ENCODE measurements at places on chromosomes 7 and 10. TPM values are rescaled to one million over a fixed set of nuclear protein-coding genes. Genes with fewer than 3 reads are reported as not detected.

DNA sequence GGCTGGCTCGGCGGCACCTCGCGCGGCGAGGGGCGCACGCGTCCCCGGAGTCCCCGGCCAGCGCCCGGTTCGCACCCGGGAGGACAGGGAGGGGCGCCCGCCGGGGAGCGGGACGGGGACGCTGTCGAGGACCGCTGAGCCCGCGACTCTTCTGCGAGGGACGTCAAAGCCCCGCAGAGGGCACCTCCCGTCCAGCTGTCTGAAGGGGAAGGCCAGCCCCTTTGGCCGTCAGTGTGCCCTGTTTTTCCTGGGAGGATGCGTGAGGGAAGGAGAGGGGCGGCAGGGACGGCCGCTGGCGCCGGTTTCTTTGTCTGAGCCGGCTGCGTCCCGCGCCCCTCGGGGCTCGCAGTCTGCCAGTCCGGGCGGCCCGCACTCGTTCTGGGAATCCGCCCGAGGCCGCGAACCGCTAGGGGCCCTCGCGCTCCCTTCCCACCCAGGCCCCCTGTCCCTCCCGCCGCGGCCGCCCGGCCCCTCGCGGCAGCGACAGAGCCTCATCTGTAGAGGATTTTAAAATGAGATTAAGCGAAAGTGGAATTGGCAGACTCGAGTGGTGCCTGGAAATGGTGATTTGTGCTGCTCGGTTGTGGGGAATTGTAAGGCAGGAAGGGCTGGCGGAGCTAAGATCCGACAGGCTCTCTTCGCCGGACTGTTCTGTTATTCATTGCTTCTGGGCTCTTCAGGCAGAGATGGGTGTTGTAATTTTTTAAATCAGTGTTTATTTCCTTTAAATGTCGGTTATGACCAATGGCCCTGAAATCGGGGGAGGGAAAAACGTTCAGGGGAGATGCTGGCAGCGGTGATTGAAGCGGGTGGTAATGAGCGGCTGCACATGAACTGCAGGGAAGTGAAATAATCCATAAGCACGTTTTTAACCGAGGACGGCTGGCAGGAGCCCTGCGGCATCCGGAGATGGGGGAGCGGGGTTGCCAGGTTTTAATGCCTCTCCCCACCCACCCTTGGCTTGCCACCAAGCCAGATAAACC, 618 bp upstream of the RELN start:
- no peaks in the 10 kb centered on the region for H3K36me3 ChIP-seq
- no peak overlapping the region for H3K27ac ChIP-seq

DNA sequence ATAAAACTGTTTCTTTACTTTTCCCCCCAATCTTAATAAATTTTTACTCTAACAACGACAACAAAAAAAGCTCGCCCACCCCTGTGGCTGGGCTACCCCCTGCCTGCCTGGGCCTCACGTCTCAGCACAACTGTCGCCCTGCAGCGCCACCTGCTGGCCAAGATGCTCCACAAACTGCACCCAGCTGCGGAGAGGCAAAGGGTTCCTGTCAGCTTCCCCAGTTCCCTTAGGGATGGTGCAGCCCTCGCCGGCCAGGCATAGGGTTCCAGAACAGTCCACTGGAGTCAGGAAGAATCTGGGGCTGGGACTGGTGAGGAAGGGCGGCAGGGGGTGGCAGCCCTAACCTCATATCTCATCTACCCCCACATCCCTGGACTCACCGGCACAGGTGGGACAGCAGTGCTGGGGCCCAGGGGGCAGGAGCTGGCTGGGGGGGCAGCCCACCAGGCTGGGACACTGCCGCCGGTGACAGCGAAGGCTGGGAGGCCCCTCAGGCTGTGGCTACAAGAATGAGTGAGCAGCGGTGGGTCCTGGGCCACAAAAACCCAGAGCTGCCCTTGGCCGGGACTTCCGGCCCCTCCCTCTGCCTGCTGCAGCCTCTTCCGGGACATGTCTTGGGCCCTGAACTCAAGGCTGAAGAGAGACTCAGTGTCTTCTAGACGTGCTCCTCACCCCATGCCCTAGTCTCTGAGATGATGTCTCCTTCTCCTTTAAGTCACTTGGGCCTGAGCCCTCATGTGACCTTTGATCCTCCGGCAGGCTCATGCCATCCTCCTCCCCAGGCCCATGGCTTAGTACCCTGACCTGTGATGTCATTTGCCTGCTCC, 21.2 kb downstream of the ATP6V1F start:
- H3K4me3 ChIP-seq: no peak overlapping the region
- no peak overlapping the region for H3K27ac ChIP-seq
- DNase-seq: peak; percentile 75

DNA sequence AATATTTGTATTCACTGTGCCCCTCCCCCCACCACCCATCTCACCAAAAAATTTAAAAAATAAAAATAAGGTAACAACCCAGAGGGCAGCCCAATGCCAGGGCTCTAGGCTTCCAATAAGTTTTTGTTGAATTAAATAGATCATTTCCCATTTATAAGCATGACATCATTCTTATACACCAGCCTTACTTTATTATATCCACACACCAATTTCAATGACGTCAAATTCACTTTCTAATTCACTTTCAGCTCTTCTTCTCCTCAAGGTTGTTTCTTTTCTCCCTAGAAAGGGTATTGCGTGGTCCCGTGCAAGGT, 1.2 kb upstream of the DKK1 start:
- H3K4me3 ChIP-seq: no peak overlapping the region
- DNase-seq: no peak
- H3K4me1 ChIP-seq: peaks cover 19% of the 10 kb centered on the region
- H3K27ac ChIP-seq: no peak overlapping the region
- peaks cover 40% of the 10 kb centered on the region for H3K27me3 ChIP-seq

DNA sequence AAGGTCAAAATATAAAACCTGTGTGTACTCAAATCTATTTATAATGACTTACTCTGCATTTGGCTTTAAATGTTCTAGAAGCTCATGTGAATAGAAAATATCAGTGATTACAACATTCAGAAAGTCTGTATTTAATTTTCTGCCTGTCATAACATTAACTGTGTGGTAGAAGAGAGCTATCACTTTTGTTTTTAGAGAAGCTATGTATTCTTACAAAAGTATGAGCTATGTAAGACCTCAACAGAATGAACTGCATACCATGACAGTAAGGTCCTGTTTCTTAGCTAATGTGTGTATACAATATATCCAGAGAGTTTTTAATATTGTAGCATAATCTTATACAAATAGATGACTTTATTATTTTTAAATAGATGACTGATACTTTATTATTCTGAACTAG, 61.5 kb downstream of the PTN start:
- H3K36me3 ChIP-seq: no peaks in the 10 kb centered on the region
- H3K27me3 ChIP-seq: no peaks in the 10 kb centered on the region
- H3K4me3 ChIP-seq: no peak overlapping the region

- DNase-seq: peak; percentile 55
- no peak overlapping the region for H3K27ac ChIP-seq
Observed at GRCh38 chr10:575402-576129, 113.9 kb downstream of the DIP2C start.

ASAH2 gene
- total RNA-seq: 1.6 TPM

DNA sequence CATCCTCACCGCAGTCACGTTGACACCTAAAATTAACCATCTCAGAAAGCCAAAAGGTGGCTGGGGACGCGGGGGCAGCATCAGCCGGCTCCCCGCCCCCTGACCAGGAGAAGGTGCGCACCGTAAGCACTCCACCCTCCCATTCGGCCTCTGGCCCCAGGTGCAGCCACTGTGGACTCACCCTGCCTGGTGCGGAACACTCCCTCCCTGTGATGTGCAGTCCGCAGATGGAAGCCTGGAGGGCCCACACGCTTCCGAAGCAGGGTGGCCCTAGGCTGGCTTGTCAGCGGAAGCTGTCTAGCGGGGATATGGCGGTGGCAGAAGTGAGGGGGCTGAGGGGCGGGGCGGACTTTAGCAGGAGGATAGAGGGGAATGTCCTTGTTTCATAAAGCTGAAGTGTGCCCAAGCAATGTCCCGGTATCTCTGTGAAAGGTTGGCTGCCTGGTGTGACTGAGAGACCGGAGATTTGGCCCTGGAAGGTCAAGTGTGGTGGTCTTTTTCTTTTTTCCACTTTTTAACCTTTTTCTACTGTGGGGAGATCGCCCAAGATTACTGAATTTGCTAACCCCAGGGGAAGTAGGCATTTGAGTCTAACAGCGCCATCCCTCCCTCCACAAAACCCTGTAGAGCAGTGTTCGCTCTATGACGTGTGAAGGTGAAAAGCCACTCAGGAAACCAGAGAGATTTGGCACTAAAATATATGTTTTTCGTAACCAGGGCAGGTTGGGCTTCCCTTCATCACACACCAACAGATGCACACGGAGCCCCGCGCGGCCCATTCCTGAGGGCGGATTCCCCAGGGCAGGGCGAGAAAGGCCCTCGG, 74.7 kb downstream of the CXCL12 start:
- DNase-seq: no peak
- peaks cover 32% of the 10 kb centered on the region for H3K4me1 ChIP-seq
- no peaks in the 10 kb centered on the region for H3K36me3 ChIP-seq
- H3K27me3 ChIP-seq: peaks cover 5% of the 10 kb centered on the region

WDR86 gene
- 3.4 TPM for total RNA-seq

DNA sequence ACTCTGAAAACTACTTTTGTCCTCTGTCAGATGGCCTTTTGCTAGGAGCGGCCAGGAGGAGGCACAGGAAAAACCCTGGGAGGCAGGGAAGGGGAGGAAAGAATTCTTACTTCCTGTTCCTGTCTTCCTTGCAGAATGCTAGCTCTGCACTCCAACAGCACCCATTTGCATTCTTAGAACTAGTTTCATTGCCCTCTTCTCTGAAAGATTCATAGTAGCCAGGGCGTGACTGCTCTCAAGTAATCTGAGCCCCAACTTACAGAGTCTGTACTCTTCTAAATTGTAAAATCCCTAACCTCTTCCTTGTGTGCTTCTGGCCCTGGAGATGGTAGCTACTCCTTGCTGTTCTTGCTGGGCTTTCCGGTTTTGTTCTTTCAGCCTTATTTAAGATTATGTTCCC, 75.3 kb upstream of the STEAP1 start:
- no peaks in the 10 kb centered on the region for H3K4me1 ChIP-seq
- no peak for DNase-seq
- no peaks in the 10 kb centered on the region for H3K36me3 ChIP-seq
- no peak overlapping the region for H3K27ac ChIP-seq
- no peaks in the 10 kb centered on the region for H3K27me3 ChIP-seq

DNA sequence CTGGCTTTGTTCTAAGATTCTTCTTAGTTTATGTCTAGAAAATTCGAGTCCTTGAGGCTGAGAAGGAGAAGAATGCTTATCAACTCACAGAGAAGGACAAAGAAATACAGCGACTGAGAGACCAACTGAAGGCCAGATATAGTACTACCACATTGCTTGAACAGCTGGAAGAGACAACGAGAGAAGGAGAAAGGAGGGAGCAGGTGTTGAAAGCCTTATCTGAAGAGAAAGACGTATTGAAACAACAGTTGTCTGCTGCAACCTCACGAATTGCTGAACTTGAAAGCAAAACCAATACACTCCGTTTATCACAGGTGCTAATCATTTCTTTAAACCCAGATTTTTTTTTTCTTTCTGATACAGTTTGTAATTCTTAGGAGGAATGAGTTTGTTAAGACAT, 6.7 kb downstream of the CEP55 start:
- no peaks in the 10 kb centered on the region for H3K27me3 ChIP-seq
- no peak overlapping the region for H3K4me3 ChIP-seq
- peak overlapping the region; percentile 49 for H3K27ac ChIP-seq
- no peak for DNase-seq

DNA sequence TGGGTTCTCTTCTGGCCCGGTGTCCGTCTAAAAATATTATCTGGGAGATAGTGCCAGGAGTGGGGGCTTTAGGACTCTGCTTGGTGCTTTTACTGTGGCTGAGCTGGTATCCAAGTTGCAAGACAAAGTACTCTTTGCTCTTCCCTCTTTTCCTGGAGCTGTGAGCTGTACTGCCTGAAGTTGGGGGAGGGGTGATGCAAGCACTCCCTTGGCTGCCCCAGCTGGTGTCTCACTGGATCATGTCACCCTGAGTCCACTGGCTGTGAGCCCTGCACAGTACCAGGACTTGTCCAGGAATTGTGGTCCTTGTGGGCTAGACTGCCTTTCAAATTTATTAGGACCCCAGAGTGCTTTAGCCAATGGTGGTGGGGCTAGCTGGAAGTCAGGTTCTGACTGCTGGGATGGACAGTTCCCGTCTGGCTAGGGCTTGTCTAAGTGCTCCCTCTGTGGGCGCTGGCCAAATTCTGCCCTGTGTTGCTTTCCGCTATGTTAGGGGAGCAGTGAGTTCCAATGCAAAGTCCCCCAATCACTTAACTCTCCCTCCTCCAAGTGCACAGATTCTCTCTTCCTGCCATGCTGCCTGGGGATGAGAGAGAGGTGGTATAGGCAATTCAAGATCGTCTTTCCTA, 13.1 kb downstream of the CC2D2B start:
- no peak overlapping the region for H3K4me3 ChIP-seq
- H3K27ac ChIP-seq: no peak overlapping the region
- DNase-seq: no peak
- no peaks in the 10 kb centered on the region for H3K36me3 ChIP-seq

DNA sequence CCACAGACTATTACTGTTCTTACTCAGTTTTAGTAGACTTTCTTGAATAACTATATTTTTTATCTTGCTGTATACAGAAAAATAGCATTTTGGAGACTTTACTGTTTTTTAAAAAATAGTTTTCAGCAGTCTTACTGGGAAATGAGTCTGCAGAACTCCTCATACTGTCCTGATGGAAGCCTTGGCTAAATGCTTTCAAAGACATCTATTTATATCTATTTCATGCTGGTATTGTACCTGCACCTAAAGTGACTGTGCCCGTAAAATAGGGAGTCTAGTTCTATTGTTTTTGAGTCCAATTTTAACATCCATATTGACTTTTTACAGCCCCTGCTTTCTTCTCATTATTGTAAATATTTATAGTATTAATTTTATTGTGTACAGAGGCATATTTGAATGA, 288.6 kb upstream of the CDC14C start:
- DNase-seq: no peak
- no peak overlapping the region for H3K27ac ChIP-seq
- no peaks in the 10 kb centered on the region for H3K27me3 ChIP-seq
- no peaks in the 10 kb centered on the region for H3K36me3 ChIP-seq

ELN gene
- total RNA-seq: 142 TPM

DNA sequence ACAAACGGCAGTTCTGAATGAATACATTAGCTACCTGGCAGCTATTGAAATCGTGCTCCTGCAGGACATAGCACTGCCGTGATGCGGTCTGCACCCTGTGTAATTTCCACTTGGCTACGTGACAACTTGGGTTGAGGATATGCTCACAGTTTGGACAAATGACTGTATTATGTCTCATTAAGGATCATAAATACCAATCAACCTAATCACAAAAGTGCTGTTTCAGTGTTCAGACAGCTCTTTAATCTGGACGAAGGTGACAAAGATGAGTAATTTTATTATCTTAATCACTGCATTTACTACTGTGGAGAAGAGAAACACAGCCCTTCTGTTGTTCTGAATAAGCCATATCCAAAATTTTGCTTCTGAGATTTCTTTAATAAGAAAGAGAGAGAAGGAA, 210.8 kb upstream of the PFKP start:
- H3K4me1 ChIP-seq: no peaks in the 10 kb centered on the region
- no peaks in the 10 kb centered on the region for H3K27me3 ChIP-seq
- DNase-seq: no peak
- H3K36me3 ChIP-seq: no peaks in the 10 kb centered on the region
- no peak overlapping the region for H3K27ac ChIP-seq

- H3K27me3 ChIP-seq: no peaks in the 10 kb centered on the region
- peaks cover 28% of the 10 kb centered on the region for H3K36me3 ChIP-seq
- H3K27ac ChIP-seq: peak overlapping the region; percentile 42
- H3K4me3 ChIP-seq: no peak overlapping the region
Observed at GRCh38 chr10:97718659-97719142, 5.2 kb downstream of the MARVELD1 start.

INMT gene
- 15.7 TPM for total RNA-seq

EVX1 gene
- not detected for total RNA-seq

PLPP4 gene
- 0.62 TPM for total RNA-seq
